ENCODE measurements at places on chromosomes 5 and 9. TPM values are rescaled to one million over a fixed set of nuclear protein-coding genes. Genes with fewer than 3 reads are reported as not detected.

- H3K4me3 ChIP-seq: no peak overlapping the region
- H3K27me3 ChIP-seq: no peaks in the 10 kb centered on the region
- H3K36me3 ChIP-seq: no peaks in the 10 kb centered on the region
These were observed 17.5 kb downstream of the MELK start for GRCh38 chr9:36590231-36590630.

DNA sequence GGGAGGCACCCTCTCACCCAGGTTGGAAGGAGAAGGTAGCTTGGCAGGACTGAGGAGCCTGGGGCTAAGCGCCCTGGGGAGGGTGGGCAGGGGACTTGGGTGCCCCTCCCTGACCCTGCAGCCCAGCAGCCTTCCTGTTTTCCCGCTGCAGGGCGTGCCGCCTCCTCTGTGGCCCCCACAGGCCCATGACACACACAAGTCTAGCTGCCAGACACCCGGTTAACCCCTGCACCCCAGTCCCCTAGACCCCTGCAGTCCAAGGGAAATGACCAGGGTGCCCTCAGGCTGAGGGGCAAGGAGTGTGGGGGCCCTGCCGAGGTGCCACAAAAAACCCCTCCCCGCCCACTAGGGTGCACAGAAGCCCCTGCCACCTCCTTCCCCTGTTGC, 33.0 kb downstream of the GOLGA2 start:
- peaks cover 6% of the 10 kb centered on the region for H3K27me3 ChIP-seq
- H3K27ac ChIP-seq: no peak overlapping the region
- no peak overlapping the region for H3K4me3 ChIP-seq
- no peaks in the 10 kb centered on the region for H3K36me3 ChIP-seq
- DNase-seq: no peak

DNA sequence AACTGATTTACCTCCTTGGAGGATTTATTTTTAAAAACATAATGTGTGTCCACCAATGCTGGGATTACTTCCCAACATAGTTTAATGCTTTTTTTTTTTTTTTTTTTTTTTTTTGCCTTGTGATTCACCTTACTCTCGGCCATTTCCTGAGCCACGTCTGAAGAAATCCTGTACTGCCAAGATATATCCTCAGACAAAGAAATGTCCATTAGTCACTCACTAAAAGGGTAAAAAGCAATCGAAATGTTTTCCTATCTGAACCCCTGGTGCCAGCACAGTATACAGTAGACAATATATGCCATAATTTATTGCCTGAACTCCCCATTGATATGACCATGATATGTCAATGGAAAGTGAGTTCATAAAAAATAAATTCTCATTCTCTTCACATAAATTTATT, 344.1 kb downstream of the BNC2 start:
- no peak for DNase-seq
- H3K27ac ChIP-seq: no peak overlapping the region
- no peaks in the 10 kb centered on the region for H3K27me3 ChIP-seq
- H3K4me1 ChIP-seq: no peaks in the 10 kb centered on the region

- H3K4me1 ChIP-seq: no peaks in the 10 kb centered on the region
- no peak for DNase-seq
- no peak overlapping the region for H3K27ac ChIP-seq
- H3K36me3 ChIP-seq: no peaks in the 10 kb centered on the region
- no peak overlapping the region for H3K4me3 ChIP-seq
These were observed 195.0 kb downstream of the PDE4D start for GRCh38 chr5:59698207-59699178.

DNA sequence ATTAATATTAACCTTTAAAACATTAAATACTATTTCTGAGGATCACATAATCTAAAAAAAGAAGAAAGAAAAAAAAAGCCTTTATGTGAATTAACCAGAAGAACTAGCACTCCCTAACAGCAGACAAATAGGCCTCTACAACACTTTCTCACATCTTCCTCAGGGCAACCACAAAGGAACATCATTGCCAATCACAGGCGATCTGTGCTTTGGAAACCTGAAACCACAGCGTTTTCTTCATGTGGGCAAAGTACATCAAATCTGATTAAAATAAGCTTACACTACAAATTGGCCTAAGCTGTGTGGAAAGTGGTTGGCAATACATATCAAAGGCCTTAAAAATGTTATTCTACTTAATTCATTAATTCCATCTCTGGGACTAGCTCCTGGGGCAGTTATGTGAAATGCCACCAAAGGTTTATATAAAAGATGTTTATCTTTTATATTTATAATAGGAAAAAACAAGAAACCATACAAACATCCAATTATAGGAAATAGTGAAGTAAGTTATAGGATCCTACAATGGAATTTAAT, 184.8 kb upstream of the TBCA start:
- H3K4me3 ChIP-seq: no peak overlapping the region
- DNase-seq: no peak
- no peaks in the 10 kb centered on the region for H3K4me1 ChIP-seq

GRCh38 chr5:179788193-179788854, 5.5 kb upstream of the LTC4S start:
- H3K36me3 ChIP-seq: no peaks in the 10 kb centered on the region
- no peaks in the 10 kb centered on the region for H3K27me3 ChIP-seq
- DNase-seq: no peak

DNA sequence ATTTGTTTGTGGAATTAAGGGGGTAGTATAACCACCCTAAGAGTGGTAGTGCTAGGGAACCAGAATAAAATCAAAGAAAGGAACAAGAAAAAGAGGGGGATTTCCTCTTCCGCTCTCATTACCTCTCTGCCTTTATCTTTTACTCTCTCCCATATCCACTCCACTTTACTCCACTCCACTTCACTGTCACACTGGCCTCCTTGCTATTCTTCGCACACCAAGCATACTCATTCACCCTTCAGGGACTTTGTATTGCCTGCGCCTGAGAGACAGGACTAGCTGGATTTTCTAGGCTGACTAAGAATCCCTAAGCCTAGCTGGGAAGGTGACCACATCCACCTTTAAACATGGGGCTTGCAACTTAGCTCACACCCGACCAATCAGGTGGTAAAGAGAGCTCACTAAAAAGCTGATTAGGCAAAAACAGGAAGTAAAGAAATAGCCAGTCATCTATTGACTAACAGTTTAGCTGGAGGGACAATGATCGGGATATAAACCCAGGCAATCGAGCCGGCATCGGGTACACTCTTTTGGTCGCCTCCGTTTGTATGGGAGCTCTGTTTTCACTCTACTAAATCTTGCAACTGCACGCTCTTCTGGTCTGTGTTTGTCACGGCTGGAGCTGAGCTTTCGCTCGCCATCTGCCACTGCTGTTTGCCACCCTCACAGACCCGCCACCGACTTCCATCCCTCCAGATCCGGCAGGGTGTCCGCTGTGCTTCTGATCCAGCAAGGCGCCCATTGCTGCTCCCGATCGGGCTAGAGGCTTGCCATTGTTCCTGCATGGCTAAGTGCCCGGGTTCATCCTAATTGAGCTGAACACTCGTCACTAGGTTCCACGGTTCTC, 121.8 kb downstream of the FAM170A start:
- DNase-seq: no peak
- H3K27me3 ChIP-seq: no peaks in the 10 kb centered on the region
- no peak overlapping the region for H3K4me3 ChIP-seq
- H3K27ac ChIP-seq: no peak overlapping the region
- H3K36me3 ChIP-seq: no peaks in the 10 kb centered on the region
- H3K4me1 ChIP-seq: no peaks in the 10 kb centered on the region

DNA sequence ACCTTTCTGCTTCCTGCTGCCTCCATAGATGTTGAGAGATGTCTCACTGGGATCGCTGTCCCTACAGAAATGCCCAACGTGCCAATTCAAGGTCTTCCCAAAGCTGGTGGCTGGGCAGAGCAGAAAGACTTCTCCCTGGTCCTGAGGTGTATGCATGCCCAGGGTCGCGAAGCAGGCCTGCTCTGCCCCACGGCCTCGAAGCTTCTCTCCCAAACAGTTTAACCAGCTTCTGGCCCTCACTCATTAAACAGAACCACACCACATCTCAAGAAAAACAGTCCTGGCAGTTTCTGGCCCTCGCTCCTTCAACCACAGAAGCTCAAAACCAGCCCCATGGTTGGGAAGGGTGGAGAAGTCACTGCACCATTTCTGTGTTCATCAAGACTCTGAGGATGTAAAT, 14.7 kb upstream of the SMIM32 start:
- no peak overlapping the region for H3K27ac ChIP-seq
- H3K36me3 ChIP-seq: no peaks in the 10 kb centered on the region
- no peak overlapping the region for H3K4me3 ChIP-seq

DNA sequence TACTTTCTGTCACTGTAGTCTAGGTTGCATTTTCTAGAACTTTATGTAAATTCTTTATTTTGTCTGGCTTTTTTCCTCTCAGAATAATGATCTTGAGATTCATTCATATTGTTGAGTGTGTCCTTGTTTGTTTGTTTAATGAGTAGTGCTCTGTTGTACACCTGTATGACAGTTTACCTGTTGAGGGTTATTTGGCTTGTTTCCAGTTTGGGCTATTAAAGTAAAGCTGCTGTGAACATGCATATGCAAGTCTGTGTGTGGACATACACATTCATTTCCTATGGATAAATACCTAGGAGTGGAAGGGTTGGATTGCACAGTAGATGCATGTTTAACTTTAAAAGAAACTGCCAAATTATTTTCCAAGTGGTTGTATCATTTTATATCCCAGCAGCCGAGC, 30.4 kb downstream of the MVB12B start:
- H3K27me3 ChIP-seq: no peaks in the 10 kb centered on the region
- DNase-seq: no peak
- no peaks in the 10 kb centered on the region for H3K36me3 ChIP-seq
- H3K27ac ChIP-seq: no peak overlapping the region
- H3K4me1 ChIP-seq: no peaks in the 10 kb centered on the region

- peaks cover 68% of the 10 kb centered on the region for H3K36me3 ChIP-seq
- H3K4me3 ChIP-seq: no peak overlapping the region
- no peak for DNase-seq
These were observed 134.2 kb downstream of the ARHGAP26 start for GRCh38 chr5:142904416-142904815.

- no peaks in the 10 kb centered on the region for H3K36me3 ChIP-seq
- H3K27me3 ChIP-seq: no peaks in the 10 kb centered on the region
- H3K27ac ChIP-seq: no peak overlapping the region
- DNase-seq: no peak
These were observed 69.7 kb downstream of the TRIO start for GRCh38 chr5:14212838-14213237.

GRCh38 chr9:114387680-114388356, at the start of gene AKNA:
Gene AKNA, minus strand, starts transcription at chr9:114387982. Its CDS starts 6,649 bp downstream, at chr9:114381333.
- peak; percentile 68 for DNase-seq
- H3K36me3 ChIP-seq: no peaks in the 10 kb centered on the region
- H3K27me3 ChIP-seq: no peaks in the 10 kb centered on the region
- peaks cover 63% of the 10 kb centered on the region for H3K4me1 ChIP-seq
- H3K27ac ChIP-seq: peak within 1 kb of the TSS; percentile 96

DNA sequence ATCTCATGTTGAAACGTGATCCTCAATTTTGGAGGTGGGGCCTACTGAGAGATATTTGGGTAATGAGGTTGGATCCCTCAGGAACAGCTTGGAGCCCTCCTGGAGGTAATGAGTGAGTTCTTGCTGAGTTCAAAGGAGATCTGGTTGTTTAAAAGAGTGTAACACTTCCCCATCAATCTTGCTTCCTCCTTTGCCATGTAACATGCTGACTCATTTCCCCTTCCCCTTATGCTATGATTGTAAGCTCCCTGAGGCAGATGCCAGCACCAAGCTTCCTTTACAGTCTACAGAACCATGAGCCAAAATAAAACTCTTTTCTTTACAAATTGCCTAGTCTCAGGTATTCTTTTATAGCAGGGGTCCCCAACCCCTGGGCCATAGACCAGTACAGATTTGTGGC, 352.3 kb downstream of the SLCO4C1 start:
- no peak for DNase-seq
- no peaks in the 10 kb centered on the region for H3K27me3 ChIP-seq

DNA sequence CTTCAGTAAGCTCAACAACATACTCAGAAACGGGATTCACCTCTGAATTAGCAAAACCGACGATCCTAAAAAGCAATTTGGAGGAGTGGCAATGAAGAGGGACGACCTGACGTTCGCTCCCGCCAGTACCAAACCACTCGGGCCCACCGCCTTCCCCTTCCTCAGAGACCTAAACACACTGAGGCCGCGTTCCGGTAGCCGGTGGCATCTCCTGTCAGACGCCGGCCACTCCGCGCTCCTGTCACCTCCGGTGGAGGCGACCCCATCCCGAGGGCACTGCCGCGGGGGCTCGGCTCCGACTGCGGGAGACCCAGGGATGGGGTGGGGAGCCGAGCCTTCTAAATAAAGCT, 617 bp downstream of the PPP6C start:
- H3K36me3 ChIP-seq: no peaks in the 10 kb centered on the region
- peak overlapping the region; percentile 98 for H3K27ac ChIP-seq
- peaks cover 14% of the 10 kb centered on the region for H3K4me1 ChIP-seq
- no peaks in the 10 kb centered on the region for H3K27me3 ChIP-seq

- H3K27ac ChIP-seq: peak overlapping the region; percentile 76
- H3K27me3 ChIP-seq: no peaks in the 10 kb centered on the region
- peaks cover 6% of the 10 kb centered on the region for H3K36me3 ChIP-seq
- H3K4me1 ChIP-seq: peaks cover 6% of the 10 kb centered on the region
- no peak for DNase-seq
- H3K4me3 ChIP-seq: no peak overlapping the region
These were observed 107.4 kb downstream of the TLE1 start for GRCh38 chr9:81581986-81582385.

DNA sequence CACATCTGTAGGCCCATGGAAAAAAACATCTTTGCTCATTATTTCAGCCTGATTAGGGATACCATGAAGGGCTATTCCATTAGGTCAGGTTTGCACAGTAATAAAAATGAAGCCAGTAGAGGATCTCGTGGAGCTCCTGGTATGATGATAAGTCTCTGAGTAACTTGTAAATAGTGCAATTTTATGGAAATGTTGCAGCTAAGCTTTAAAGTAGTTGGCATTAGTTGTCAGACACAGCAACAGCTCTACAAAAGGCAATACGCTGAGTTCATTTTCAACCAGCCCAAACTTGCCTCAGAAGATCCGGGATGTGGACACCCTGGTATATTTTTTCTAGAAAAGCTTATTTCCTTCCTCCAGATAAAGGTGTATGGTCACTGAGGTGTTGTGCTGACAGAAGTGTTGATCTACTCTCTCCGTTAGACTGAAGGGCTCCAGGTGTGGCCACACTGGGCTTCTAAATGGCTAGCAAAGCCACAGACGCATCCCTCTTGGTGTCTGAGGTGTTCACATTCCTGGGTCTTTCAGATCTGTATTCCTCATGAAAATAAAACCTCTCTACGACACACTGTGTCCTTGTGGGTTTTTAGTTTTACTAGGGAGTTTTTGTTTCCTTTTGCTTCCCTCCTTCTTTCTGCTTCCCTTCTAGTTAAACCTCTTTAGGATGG, 141.6 kb downstream of the GHR start:
- H3K27ac ChIP-seq: peak overlapping the region; percentile 76
- no peaks in the 10 kb centered on the region for H3K27me3 ChIP-seq
- DNase-seq: no peak

SLC34A1 gene
- not detected for total RNA-seq

FAM221B gene
- not detected for total RNA-seq

C5orf34 gene
- not detected for total RNA-seq

IFNA2 gene
- total RNA-seq: not detected

ZBED3 gene
- total RNA-seq: 0.64 TPM

All from ascending aorta (tissue), 2 donors.